Stimulated activated naive CD4-positive, alpha-beta T cell (primary cell): ENCODE measurements at places on chromosomes 5 and 9.

- no peak for DNase-seq
Measured at GRCh38 chr9:82777366-82777765, 285.6 kb downstream of the RASEF start.

DNA sequence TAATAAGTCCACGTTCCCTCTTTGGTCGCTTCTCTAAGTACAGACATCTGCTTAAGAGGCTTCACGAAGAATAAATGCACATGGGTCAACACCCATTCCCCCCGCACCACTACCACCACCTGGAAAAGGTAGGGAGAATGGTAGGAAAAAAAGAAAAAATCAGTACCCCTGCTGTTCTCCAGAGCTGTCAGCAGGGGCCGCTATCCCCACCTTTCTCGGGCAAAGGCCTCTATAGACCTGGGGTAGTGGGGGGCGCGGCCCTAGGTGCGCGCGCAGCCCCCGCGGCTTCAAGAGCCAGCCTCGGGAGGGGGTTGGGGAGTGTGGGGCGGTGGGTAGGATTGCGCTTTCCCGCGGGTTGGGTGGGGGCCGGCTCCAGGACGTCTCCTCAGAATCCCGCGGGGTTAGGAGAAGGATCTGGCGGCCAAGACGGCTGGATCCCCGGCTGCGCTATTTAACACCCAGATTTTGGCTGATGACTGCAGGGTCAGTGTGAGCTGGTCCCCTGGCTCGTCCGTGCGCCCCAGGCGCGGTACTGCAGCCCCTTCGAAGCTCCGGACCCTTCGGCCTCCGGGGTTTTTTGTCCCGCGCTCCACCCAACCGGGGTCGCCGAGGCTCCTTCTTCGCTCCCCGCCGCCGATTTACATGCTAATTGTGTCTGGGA is 1.6 kb upstream of the SEMA6A start:
- DNase-seq = no peak

- DNase-seq = no peak
Measured at GRCh38 chr9:9133526-9133925, 1333.9 kb upstream of the DMAC1 start.

DNA sequence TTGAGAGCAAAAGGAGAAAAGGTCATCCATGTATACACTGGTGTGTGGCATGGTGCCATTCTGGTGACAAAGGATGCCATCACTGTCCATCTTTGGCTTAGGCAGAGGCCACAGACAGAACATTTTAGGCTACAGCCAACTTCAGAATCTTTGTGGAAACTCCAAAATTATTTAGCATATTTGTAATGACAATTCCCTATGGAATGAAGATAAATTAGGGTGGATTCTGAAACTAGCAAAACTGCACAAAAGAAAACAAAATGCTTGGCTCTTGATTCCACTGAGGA is 92.5 kb downstream of the FBXW11 start:
- no peak for DNase-seq

DNA sequence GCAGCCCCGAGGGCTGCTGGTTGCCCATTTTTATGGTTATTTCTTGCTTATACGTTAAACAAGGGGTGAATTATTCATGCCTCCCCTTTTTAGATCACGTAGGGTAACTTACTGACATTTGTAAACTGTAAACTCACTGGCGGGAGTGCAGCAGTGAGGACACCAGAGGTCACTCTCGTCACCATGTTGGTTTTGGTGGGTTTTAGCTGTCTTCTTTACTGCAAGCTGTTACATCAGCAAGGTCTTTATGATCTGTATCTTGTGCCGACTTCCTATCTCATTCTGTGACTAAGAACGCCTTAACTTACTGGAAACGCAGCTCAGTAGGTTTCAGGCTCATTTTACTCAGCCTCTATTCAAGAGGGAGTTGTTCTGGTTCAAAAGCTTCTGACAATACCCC is 155.0 kb upstream of the PRDM9 start:
- no peak for DNase-seq

GRCh38 chr5:72235725-72236124 is 84.3 kb downstream of the MRPS27 start:
- DNase-seq = no peak

GRCh38 chr5:59065554-59065953 is 482.7 kb downstream of the RAB3C start:
- no peak for DNase-seq

DNA sequence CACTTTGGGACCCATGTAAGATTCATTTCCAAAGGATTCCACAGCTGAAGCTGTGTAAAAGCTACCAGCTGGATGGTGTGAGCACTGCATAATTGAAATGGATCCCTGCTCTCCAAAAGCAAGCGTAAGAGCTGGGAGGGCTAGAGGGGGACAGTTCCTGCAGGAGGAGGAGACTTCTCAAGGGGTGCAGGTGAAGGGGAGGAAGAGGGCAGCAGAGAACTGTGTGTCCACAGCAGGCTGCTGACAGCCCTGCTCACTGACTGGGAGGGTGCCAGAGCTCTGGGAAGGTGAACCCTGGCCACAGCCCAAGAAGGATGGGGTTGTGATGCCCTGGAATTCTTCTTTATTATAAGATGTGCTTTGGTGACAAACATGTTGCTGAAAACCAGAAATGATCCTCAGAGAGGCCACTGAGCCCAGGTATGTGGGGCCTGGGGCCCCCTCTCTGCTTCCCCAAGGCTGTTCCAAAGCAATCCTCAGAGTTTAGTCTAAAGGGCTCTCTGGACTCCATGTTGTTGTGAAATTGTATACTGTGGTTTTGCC is 112.8 kb upstream of the SLC25A48 start:
- no peak for DNase-seq

- DNase-seq = no peak
Measured at GRCh38 chr9:13485068-13485596, 205.6 kb upstream of the MPDZ start.

DNA sequence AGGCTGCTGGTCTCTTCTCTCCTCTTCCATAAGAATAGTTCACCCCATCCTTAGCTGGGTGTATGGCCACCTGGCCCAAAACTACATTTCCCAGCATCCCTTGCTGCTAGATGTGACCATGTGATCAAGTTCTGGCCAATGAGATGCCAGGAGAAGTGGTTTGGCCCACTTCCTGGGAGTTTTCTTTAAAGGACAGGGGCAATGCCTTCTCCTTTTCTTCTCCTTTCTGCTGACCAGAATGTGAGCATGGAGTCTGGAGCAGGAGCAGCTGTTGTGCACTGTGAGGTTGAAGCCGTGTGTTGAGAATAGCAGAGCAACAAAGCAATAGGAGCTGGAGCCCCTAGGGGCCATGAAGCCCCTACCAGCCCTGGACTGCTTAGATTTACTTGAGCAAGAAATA is 36.8 kb downstream of the C9orf50 start:
- DNase-seq = peak; percentile 61

DNA sequence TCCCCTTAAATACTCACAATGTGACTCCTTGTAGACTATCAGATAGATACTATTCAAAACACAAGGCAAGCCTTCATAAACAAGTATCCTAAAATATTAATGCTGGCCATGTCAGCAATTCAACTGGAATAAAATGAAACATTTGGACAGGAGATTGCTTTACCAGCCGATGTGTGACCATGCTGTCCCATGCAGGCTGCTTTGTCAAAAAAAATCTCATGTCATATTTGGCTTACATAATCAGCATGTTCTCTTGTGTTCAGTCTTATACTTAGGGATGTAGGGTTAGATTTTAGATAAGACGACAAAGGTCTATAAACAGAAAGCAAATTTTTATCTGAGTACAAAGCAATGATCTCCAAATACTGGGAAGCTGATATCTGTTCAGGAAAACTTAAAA is 108.5 kb downstream of the NR6A1 start:
- DNase-seq = no peak

DNA sequence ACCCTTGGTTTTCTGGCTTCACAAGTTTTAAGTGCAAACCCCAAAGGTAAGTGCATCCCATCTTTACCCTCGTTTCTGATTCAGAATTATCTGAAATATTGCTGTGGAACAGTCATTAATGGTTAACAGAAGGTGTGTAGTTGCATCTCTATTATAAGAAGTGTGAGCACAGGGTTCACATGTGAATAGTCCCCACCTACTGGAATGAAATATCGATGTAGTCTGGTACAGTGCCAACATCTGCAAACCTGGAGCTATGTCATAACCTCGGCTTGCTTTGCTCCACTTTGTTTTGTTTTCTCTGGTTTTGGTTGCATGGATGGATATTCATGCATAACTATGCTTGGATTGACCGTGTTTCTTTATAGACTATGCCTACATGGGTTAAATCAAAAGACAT is 12.6 kb downstream of the HTR4 start:
- no peak for DNase-seq

DNA sequence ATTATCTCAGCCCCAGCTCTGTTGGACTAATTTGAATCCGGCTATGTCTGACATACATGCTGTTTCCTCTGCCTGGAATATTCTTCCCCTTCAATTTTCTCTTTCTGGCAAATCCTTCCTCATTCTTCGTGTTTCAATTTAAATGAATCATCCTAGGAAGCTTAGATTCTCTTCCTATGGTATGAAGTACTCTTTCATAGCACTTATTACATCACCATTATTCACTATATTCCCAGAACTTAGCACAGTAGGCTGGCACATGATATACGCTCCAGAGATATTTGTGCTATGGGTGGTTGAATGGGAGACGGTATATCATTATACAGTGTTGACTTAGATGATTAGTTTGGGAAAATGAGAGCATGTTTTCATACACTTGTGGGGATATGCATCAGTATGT is 91.0 kb upstream of the JAK2 start:
- no peak for DNase-seq

- no peak for DNase-seq
Measured at GRCh38 chr5:74166064-74166463, 474.5 kb downstream of the ENC1 start.

GRCh38 chr9:130051855-130052254 is 1.9 kb upstream of the GPR107 start:
- DNase-seq = no peak

DNA sequence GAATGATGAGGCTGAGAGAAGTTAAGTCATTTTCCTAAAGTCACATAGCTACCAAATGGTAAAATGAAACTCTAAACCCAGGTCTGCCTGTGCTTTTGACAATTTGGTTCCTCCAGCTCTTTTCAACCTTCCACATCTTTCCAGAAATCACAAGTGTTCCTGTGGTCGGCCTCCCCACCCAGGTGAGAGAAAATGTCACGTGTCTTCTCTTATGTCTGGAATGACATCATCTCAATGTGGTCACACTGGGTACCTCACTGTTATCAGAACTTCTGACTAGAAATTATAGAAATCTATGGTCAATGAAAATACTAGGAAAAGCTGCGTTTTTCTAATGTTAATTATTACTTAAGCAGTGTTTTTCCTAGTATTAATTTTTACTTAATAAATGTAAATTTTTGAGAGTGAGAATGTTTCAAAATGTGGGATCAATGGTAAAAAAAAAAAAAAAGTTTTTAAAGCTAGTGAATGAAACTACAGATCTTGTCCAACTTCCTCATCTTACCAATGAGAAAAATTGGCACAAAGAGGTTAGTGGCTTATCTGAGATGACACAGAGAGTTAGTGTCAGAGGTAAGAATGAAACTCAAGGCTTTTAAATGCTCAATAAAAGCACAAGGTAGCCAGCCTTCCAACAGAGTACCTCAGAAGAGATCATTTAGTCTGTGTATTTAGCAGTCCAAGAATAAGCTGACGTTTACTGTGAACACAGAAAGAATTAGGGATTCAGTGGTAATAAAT is 228.7 kb upstream of the NR4A3 start:
- DNase-seq = no peak

GRCh38 chr5:136166909-136167308 is 26.1 kb downstream of the SMIM32 start:
- DNase-seq = no peak
